ENCODE measurements at places on chromosomes 7 and 10. TPM values are rescaled to one million over a fixed set of nuclear protein-coding genes. Genes with fewer than 3 reads are reported as not detected.

SPDYE6 gene
- 0.23 TPM for polyA plus RNA-seq

STAM gene
- polyA plus RNA-seq, result 8.9 TPM

OR6V1 gene
- polyA plus RNA-seq, result not detected

BTBD16 gene
- not detected for polyA plus RNA-seq

VPS26A gene
- polyA plus RNA-seq, result 73.1 TPM

GSTK1 gene
- polyA plus RNA-seq, result 158 TPM

ANKIB1 gene
- 12.6 TPM for polyA plus RNA-seq

CFAP58 gene
- polyA plus RNA-seq, result not detected

TMEM270 gene
- polyA plus RNA-seq, result not detected

UPK3B gene
- not detected for polyA plus RNA-seq

BMS1 gene
- polyA plus RNA-seq, result 5.4 TPM

GDI2 gene
- 179 TPM for polyA plus RNA-seq

FRAT2 gene
- polyA plus RNA-seq, result 24.6 TPM

IQUB gene
- 0.10 TPM for polyA plus RNA-seq

SLC18A2 gene
- polyA plus RNA-seq, result 0.23 TPM

PTPN12 gene
- polyA plus RNA-seq, result 21.5 TPM

NANOS1 gene
- polyA plus RNA-seq, result not detected

IGF2BP3 gene
- polyA plus RNA-seq, result not detected

MYH16 gene
- 0.19 TPM for polyA plus RNA-seq

RGS10 gene
- polyA plus RNA-seq, result 106 TPM

PPP1R3C gene
- polyA plus RNA-seq, result 1.9 TPM

PNLIP gene
- polyA plus RNA-seq, result 4.2 TPM

CLRN3 gene
- 56.2 TPM for polyA plus RNA-seq

WNT2 gene
- polyA plus RNA-seq, result not detected

PDE1C gene
- polyA plus RNA-seq, result 1.4 TPM

BAG3 gene
- 22.5 TPM for polyA plus RNA-seq

PLEKHS1 gene
- polyA plus RNA-seq, result 3.6 TPM

ARHGAP22 gene
- 1.2 TPM for polyA plus RNA-seq

SPDYE2 gene
- polyA plus RNA-seq, result 0.12 TPM

OR2F1 gene
- polyA plus RNA-seq, result not detected
